Tibial artery (tissue), 4 donors: ENCODE measurements at places on chromosomes 6 and 20.

- no peak for DNase-seq
Observed at GRCh38 chr20:35607003-35607735, 8.5 kb upstream of the SPAG4 start.

DNA sequence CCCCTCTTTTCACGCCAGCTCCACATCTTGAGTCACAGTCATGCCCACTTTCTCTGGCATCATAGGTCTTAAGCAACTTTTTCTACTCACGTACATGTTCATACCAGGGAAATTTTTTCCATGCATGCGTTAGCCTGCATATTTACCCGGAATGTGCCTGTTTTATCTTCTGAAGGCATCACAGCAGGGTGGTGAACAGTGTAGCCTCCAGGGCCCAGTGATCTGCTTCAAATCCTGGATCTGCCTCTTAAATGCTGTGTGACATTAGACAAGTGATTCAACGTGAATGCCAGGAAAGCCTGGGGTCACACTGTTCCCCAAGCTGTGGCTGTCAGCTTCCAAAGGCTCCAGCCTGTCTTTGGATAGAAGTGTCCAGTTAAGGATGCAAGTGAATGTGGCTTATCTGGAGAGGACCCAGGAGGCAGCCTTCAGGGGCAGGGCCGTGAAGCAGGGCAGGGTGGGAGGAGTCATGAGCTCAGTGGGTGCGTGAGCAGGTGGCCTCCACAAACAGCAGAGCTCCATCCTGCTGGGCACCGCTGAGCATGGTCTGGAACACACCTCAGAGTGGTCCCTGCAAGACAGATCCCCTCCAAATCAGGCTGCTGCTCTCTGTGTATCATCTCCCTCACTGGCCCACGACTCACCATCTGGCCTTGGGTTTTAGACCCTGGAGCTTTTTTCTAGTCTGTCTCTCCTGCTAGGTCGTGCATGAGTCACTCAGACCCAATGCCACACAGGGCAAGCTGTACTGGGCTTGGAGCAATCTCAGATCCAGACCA, 30.4 kb upstream of the CD93 start:
- peak; percentile 60 for DNase-seq

DNA sequence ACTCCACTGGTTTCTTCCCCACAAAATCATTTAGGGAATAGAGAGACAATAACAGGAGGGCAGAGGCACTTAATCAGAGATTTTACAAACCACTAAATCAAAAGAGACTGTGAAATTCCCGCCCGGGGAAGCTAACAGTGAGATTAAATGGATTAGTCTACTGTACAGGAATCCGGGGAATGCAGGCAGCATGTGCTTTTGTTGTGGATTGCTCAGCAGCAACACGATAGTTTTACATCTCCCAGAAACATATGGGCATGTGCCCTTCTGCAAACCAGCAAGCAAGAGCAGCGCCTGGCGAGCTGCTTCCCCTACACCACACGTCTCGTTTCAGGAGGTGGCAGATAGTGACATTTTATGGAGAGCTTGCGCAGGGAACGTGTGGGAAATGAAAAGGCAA, 382.3 kb downstream of the CD83 start:
- DNase-seq, result no peak

DNA sequence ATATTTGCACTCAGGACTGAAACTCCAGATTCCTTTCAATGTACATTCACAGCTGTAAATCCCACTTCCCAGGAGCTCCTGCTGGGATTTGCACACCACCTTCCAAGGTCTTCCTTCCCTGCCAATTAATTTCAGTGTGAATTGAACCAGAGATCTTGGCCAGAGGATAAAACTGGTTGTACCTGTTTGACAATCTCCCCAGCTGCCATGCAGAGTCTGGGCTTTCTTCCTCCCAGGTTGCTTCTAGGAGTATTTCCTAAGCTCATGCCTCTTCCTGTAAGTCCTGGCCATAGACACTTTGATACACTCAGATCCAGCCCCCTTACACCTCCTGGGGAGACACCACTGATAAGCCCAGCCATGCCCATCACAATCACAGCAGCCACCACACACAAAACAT, 15.6 kb downstream of the MAFB start:
- DNase-seq, result no peak

DNA sequence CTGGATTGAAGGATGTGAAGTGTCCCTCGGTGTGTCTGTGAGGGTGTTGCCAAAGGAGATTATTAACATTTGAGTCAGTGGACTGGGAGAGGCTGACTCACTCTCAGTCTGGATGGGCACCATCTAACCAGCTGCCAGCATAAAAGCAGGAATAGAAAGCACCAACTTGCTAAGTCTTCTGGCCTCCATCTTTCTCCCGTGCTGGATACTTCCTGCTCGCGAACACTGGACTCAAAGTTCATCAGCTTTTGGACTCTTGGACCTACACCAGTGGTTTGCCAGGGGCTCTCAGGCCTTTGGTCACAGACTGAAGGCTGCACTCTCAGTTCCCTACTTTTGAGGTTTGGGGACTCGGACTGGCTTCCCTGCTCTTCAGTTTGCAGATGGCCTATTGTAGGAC, 220.3 kb upstream of the LRFN2 start:
- no peak for DNase-seq

DNA sequence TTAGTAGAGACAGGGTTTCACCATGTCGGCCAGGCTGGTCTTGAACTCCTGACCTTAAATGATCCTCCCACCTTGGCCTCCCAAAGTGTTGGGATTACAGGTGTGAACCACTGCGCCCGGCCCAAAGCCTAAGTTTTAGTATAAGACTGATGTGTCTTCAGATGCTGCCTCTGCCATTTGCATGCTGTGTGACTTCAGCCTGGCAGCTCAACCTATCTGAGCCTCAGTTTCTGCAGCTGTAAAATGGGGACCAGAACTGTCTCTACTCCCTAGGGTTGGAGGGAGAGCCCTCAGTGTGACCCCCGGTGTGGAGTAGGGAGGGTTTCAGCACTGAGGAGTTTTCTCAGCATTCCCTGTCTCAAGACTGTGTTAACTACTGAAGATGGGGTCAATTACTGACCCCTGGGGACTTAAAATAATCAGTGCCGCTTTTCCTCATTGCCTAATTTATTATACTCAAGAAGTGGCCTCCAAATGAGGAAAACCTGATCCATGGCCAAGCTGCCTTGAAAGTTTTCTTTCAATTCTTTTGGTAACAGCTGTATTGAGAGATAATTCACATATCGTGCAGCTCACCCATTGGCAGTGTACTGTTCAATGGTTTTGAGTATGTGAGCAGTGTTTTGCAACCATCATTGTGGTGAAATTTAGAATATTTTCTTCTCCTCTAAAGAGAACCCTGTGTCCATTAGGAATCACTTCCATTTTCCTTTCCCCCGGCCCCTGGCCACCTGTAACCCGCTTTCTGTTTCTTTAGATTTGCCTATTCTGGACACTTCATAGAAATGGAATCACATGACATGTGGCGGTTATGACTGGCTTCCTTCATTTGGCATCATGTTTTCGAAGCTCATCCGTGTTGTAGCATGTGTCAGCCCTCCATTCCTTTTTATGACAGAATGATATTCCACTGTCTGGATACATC, 64.8 kb downstream of the PHACTR3 start:
- no peak for DNase-seq

DNA sequence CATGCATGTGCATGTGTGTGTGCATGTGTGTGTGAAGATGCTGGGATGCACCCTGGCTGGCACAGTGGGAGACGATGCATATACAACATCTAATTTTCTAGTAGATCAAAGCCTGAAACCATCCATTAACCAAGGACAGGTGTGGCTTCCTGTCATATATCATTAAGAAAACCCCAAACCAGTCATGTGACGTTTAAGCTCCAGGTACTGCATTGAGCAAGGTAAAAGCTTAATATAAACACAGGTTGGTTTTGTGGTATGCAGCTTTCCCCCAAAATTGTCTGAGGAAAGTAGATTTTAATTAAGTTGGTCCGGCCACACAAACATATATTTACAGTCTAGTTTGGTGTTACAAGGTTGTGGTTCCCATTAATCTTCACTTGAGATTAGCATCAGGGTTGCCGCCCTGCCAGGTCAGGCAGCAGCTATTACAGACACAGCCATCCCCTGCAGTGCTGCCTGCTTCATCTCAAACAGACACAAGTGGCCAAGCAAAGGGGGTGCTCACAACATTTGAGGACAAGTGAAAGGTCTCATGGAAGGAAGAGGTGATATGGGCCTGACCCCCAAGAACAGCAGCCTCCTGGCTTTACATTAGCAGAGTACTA, 48.6 kb upstream of the NAA20 start:
- DNase-seq, result no peak

DNA sequence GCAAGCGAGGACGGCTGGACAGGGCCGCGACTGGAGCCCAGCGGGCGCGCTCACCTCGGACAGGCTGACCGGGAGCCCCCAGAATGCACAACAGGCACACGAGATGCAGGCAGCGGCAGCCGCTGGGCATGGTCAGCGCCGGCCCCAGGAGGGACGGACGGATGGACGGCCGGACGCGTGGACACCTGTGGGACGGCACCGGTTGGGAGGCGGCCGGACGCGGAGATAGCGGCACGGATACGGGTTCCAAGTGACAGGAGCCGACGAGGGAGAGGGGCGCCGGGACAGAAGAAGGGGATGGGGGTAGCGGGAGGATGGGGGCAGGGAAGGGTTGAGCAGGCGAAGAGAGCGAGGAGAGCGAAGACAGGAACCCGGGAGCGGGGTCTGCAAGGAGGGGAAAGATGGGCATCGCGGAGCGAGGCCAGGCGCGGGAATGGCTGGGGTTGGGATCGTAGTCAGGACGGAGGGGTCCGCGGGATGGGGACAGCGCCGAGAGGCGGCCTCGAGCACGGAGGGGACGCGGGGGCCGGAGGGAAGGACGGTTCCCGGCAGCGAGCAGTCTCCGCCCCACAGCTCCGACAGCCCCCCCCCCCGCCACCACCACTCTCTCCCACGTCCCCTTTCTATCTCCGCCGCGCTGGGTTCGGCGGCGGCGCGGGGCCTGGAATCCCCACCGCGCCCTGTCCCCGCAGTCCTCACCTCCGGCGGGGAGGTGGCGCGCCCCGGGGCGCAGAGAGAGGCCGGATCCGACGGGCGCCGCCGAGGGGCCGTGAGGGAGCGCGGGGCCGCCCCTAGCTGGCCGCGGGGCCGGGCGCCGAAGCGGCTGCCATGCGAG, 435 bp downstream of the DLK2 start:
- DNase-seq, result peak; percentile 79

- DNase-seq, result no peak
Observed at GRCh38 chr6:96809119-96809518, 28.2 kb downstream of the GPR63 start.

DNA sequence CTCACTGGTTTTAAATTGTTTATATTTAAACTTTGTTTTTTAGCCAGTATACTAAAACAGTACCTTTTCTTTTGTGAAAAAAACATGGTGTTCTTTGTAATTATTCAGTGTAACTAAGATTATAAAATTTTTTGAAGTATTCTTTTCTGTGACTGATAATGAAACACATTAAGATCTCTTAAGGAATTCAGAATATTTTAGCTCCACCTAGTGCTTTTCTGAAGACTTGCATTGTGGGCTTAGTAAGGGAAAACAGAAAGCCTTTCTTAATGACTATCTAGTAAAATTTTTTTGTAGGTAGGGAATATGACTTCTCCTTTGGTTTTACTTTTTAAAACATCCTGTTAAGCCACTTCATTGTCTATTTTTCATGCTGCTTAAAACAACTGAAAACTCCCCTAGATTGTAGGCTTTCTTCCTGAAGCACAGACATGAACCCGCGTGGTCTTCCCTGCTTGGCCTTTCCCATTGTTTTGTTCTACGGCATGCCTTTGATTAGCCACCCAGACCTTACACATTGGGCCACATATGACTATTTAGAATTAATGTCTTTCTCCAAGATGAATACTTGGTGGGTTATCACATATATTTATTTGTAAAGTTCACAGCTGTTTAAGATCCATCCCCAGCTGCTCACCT, 72.1 kb downstream of the AFDN start:
- DNase-seq, result no peak

DNA sequence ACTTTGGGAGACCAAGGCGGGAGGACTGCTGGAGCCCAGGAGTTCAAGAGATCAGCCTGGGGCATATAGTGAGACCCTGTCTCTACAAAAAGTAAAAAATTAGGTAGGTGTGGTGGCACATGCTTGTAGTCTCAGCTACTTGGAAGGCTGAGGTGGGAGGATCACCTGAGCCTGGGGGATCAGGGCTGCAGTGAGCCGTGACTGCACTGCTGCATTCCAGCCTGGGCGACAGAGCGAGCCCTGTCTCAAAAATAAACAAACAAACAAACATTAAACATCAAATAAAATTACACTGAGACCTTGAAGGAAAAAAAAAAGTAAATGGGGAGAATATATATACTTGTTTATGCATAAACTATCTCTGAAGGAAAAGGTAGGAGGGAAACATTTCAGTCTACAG, 387.8 kb downstream of the ZFAND3 start:
- DNase-seq, result no peak

DNA sequence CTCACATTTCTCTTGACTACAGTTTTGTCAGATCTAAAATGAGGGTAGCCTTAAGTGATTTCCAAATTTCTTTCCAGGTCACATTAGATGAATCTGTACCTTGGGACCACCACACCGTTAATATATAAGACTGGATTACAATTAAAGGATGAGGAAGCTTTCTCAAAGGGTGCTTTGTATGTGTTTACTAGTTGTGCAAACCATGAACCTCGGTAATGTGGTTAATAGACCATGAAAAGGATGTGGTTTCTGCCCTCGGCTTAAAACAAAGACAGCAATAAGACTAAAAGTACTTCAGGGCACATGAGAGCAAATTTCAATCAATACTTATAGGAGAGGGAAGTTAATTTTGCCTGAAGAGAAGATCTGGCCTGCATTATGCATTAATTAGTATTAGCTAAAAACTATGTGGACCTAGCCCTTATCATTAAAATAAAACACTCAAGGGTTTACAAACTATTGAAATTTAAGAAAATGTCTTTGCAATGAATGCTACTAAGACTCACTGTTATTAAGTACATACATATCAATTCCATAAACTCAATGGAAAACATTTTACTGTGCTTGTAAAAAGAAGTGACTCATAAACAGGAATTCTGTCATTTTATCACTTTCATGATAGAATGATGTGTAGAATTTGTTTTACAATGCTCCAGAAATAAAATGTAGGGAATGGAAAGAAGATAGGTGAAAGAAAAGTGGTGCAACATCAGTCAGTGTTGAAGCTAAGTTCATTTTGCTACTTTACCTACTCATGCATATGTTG, 936 bp upstream of the TMX4 start:
- no peak for DNase-seq

DNA sequence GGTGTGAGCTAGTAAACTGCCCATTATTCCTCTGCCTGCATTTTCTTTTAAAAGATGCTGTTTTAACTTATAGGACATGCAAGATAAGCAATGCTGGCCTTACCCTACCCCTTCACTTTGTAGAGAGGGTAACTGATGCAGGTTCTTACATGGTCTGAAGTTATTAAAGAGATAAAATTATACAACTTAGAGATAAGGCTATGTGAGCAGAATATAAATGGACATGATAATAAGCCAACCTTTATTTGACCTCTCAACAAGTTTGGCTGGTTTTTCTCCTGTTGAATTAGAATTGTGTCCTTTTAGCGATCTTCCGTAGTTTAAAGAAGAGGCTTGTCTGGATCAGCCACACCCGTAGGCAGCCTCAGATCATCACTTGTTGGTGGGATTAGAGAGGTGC, 377.0 kb downstream of the BTBD3 start:
- no peak for DNase-seq

- DNase-seq, result no peak
Observed at GRCh38 chr6:31163922-31164321, 5.5 kb downstream of the TCF19 start.
